Mammary epithelial cell (primary cell): ENCODE measurements at places on chromosomes 7 and 10.

GRCh38 chr7:45221896-45222604 lies 64.5 kb downstream of the RAMP3 start:
- no peak for DNase-seq

DNA sequence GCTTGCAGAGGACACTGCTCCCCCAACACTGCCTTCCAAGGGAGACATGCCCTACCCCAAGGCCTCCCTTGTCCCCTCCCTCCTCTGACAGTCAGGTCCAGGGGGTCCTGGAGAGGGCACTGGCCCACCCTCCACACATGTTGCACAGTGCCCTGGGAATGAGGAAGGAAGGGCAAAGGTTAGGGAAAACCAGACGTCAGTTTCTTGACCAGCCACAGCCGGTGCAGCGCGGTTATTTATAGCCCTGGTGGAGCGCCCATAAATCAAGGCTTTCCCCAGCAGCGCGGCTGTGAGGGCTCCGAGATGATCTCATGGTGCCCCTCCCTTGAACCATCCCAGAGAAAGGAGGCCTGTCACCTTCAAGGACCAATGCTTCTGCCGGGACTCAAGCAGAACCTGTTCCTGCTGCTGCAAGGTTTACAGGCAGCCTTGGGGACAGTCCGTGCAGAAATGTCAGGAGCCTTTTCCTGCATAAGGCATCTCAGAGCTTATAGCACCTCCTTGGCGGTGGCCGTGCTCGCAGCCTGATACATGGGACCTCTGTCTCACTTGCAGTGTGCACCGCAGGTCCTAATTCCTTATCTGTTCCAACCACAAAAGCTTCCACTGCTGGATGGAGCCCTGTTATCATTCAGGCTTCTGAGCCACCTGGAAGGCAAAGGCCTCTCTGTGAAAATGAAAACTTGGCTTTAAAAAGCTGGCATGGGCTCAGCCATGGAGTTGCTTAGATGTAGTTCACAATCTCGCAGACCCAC lies 127.3 kb downstream of the LHPP start:
- no peak for DNase-seq

- DNase-seq, result no peak
Measured at GRCh38 chr7:1844336-1844950, 174.4 kb downstream of the ELFN1 start.

DNA sequence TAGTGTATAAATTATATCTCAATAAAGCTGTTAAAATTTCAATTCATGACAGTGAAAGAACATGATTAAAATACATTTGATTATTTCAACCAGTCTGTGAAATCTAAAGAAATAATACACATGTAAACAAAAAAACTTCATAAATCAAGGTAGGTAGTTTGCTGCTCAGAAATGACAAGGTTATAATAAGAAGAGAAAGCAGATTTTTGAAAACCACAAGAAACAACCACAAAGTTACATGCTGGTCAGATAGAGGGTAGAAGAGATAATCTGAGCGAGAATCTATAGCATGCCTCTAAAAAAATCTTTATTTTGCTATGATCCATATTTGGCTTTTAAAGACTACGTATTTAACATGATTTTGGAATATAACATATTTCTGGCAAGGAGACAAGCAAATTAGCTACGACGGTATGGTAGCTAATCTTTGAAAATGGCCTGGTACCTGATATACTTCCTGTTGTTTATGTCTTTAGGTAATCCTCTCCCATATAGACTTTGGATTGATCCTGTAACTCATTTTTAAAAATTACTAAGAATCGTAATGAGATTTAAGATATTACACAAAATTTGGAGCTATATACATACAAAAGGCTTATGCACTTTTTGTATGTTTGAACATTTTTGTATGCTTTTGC lies 23.5 kb upstream of the VCL start:
- no peak for DNase-seq

GRCh38 chr7:108028111-108028510 lies 25.1 kb upstream of the LAMB1 start:
- DNase-seq, result no peak

- DNase-seq, result no peak
Measured at GRCh38 chr7:99042957-99043356, 101.0 kb downstream of the SMURF1 start.

DNA sequence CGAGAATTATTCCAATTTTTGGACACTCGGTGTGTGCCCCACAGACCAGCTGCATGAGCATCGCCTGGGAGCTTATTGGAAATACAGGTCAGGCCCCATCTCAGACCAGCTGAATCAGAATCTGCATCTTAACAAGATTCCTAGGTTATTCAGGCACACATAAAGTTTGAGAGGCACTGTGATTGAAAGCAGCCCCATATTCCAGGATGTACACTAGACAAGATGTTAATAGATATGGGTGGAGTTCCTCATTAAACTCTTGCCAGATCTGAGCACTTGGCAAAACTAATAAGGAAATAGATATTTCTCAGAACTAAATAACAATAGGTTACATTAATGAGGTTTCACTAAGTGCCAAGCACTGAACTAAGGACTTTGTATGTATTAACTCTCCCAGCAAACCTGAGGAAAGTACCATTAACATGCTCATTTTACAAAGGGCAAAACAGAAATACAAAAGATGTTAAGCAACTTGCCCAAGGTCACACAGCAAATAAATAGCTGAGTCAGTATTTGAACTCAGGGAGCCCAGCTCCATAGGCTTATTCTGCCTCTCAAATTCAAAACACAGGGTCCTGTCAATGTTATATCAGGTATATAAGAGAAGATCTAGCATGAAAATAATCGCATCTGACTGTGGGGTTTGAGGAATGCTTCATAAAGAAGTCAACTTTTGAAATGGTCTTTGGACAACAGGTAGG lies 29.9 kb downstream of the PPP1R3C start:
- no peak for DNase-seq
